Amniotic stem cell (primary cell): ENCODE measurements at places on chromosomes 3 and 15.

DNA sequence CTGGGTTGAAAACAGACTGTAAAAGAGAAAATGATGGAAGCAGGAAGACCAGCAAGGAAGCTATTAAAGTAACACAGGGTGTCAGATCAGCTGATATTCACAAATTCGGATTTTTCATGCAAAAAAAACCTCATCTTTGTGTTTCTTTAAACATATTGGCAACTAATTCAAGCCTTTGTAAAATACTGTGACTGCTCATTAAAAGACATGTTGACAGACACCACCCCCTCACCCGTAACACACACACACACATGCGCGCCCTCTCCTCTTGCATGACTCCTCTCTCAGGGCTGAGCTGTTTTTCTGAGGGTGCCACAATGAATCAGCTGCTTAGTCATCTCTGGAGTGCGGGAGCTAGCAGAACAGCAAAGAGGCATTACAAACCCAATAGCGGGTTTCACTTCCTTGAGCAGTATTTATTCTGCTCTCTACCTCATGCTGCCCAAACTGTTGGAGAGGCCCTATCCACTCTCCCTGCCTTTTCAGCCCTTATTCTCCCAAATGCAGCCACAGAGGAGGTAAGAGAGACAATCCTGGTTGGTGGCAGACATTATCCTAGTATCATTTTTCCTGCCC is 35.8 kb upstream of the CCDC80 start:
- DNase-seq, result peak; percentile 90

GRCh38 chr15:83971992-83972391 is 263.6 kb upstream of the GOLGA6L4 start:
- no peak for DNase-seq

DNA sequence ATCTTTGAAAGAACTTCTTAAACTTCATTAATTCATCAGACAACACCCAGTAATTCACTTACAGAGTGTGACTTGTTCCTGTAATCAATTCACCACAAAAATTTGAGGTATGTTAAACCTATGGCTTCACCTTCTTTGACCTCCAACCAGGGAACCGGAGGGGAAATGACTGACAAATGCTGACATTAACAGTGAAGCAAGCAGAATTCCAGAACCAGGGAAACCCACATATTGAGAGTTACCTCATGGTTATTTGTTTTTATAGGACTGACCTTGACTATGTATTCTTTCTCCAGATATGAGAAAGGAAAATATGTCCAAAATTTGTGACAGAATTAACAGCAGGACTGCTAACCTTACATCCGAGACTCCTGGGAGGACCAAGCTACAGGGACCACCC is 2.7 kb downstream of the P3H2 start:
- DNase-seq, result no peak

DNA sequence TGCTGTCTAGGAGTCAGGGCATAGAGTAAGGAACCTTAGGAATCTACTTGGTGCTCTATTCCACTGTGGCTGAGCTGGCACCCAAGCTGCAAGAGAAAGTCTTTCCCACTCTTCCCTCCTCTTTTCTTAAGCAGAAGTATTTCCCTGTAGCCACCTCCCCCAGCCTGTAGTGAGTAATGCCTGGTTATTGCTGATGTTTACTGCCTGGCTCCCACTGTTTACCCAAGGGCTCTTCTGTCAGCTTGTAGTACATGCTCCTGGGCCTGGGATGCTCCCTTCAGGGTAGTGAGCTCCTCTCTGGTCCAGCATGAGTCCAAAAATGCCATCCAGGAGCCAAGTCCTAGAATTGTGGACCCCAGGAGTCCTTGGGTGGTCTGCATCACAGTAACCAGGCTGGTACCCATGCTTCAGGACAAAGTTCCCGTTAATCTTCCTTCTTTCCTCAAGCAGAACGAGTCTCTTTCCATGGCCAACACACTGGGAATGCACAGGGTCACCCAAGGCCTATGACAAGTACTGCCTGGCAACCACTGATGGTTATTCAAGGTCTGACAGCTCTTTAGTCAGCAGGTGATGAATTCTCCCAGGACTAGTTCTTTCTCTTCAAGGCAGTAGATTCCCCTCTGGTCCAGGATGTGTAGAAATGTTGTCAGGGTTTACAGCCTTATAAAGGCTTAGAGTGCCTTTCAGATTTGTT is 17.6 kb downstream of the GALK2 start:
- no peak for DNase-seq

GRCh38 chr3:99958222-99958912 is 140.7 kb downstream of the CMSS1 start:
- DNase-seq, result no peak

- DNase-seq, result no peak
Measured at GRCh38 chr3:55873523-55874254, 386.6 kb upstream of the WNT5A start.

DNA sequence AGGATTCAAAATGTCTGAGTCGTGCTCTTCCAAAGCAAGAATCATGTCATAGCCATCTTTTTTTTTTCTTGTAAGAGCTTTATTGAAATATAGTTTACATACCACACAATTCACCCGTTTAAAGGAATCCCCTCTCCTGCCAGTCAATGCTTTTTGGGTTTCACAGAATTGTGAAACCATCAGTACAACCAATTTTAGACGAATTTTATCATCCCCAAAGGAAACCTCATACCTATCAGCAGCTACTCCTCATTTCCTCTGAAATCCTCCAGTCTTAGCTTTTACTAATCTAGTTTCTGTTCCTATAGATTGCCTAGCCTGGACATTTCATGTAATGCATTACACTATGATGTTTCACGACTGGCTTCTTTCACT is 39.6 kb downstream of the ADIPOQ start:
- no peak for DNase-seq

- no peak for DNase-seq
Measured at GRCh38 chr3:179852142-179852905, 184.4 kb downstream of the PEX5L start.

GRCh38 chr3:192991356-192991755 is 73.7 kb upstream of the MB21D2 start:
- no peak for DNase-seq

- DNase-seq, result no peak
Measured at GRCh38 chr3:156628836-156629618, 45.4 kb upstream of the TIPARP start.

GRCh38 chr15:82183121-82184031 is 79.2 kb downstream of the EFL1 start:
- DNase-seq, result no peak

- no peak for DNase-seq
Measured at GRCh38 chr3:14506626-14507304, 33.4 kb downstream of the GRIP2 start.

DNA sequence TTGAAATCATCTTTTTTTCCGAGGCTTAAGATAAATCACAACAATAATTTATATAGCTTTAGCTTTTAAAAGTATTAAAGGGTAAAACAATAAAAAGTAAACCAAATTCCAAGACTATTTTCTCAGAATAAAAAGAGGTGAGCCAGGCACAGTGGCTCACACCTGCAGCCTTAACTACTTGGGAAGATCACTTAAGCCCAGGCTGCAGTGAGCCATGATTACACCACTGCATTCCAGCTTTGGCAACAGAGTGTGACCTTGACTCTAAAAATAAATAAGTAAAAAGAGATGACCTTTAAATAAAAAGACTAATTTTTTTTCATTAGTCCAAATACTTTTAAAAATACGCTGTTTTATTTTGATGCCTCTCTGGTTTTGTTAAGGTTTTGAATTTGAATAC is 54.4 kb downstream of the C3orf80 start:
- no peak for DNase-seq

- DNase-seq, result no peak
Measured at GRCh38 chr3:185649414-185649813, 63.3 kb downstream of the SENP2 start.

DNA sequence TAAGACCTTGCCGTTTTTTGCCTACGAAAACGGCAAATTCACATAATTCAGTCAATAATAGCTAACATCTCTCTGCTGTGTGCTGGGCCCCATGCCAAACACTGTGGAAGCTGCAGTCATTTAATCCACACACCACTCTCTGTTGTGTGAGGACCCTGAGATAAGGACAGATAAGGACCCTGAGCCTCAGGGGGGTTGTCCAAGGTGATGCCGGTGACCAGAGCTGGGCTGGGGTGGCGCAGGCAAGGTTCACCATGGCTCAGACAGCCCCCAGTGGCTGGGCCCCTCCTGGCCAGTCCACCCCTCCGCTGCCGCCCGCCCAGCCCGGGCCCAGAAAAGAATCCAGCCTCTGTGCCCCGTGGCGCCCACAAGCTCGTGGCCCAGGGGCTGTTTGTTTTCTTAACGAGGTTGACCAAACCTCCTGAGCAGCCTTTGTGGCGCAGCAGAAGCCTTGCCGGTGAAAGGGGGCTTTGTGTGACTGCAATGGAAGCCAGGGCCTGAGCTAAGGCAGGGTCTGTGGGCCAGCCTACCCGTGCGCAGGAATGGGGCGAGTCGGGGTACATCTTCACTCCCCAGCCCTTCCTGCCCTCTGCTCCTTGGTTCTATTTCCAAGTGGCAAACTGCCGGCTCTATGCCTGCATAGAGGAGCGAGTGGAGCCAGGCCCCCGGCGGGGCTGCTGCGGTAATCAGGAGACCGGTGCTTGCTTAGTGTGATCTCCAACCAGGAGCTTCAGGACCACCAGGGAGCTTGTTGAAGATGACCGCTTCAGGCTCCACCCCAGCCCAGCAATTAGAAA is 4.4 kb upstream of the SNX22 start:
- no peak for DNase-seq

DNA sequence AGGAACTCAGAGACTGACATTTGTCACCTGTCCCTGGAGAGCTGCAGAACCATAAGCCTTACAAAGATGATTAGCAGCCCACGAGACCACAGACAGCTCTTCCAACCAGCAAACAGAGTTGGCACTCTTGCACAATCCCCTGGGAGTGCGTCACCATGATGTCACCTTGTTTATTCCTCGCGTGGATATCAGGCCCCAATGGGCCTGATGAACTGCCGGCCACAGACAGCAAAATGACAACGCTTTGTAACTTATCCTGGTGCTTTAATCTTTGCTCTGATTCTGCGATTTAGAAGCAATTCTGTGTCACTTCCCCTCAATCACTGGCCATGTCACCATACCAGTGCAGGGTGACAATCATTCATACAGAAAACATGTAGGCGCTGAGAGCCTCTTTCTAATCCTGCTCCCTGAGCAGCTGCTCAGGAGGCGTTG is 89.2 kb downstream of the TAMM41 start:
- no peak for DNase-seq

GRCh38 chr15:29039466-29040369 is 153.9 kb downstream of the APBA2 start:
- no peak for DNase-seq

GRCh38 chr3:133211856-133212255 is 173.7 kb downstream of the TMEM108 start:
- DNase-seq, result no peak

- DNase-seq, result no peak
Measured at GRCh38 chr3:183984749-183985729, 32.6 kb downstream of the ABCC5 start.

- DNase-seq, result no peak
Measured at GRCh38 chr3:134354612-134355251, 19.5 kb downstream of the AMOTL2 start.

DNA sequence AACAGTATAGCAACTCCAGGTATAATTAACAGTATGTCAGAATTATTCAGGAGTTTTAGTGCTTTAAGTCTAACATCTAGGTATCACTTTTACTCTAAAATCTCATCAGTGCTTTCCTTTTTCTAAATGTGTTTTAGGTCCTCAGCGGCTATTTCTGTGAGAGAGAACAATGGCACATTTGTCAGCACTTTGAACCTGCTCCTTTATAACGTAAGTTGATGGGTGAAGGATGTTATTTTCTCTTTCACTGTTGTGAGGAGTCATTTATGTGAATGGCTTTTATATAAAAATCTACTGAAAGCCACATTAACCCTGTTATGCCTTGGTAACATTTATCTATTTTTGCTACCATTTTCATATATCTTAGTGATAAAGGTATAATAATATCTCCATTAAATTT is 22.8 kb downstream of the ZPLD1 start:
- DNase-seq, result no peak

- no peak for DNase-seq
Measured at GRCh38 chr3:45993421-45994027, 2.1 kb downstream of the FYCO1 start.

- no peak for DNase-seq
Measured at GRCh38 chr15:59611276-59612260, at the start of gene GCNT3. GCNT3 (plus strand) TSS chr15:59611783; CDS start chr15:59618239, 6,456 bp downstream.

GRCh38 chr3:13716540-13717221 is 163.2 kb downstream of the WNT7A start:
- DNase-seq, result no peak

GRCh38 chr3:106296062-106296461 is 427.2 kb upstream of the CBLB start:
- no peak for DNase-seq

- peak; percentile 74 for DNase-seq
Measured at GRCh38 chr15:99324082-99324620, 72.9 kb downstream of the LRRC28 start.

- DNase-seq, result no peak
Measured at GRCh38 chr3:176274161-176274560, 923.1 kb downstream of the TBL1XR1 start.

GRCh38 chr15:60563539-60564404 is 84.8 kb upstream of the ICE2 start:
- no peak for DNase-seq

- DNase-seq, result no peak
Measured at GRCh38 chr3:157493627-157494550, 9.3 kb downstream of the VEPH1 start.

DNA sequence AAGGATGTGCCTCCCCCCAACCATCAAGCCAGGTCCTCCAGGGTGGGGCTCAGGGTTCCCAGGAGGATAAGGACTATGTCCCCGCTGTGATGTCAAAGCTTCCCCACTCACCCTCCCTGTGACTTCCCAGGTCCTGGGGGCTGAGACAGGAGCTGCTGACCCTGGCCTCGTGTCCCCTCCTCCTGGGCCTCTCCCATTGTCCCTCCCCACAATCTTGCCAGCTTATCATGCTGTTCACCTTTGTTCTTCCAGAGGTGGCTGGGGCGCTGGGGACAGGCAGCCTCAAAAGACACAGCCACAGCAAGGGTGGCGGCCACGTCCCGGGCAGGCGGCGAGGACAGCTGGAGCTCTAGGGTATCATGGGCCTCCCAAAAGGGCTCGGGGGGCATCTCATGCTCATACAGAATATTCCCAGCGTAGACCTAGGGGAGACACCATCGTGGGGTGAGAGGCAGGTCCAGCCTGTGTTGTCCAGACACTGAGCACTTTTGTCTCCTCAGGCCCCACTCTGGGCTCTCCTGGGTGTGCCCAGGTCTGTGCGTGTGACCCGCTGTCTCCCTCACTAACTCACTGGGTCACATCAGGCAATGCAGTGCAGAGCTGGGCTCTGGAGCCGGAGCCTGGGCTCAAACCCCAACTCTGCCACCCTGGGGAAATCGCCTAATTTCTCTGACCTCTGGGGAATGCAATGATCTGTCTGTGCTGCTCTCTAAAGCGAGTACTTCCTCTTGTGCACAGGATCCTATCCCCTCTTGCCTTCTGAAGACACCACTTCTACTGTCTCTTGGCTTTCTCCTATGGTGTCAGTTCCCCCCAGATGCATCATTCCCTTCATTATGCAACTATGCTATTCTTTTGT is 30.0 kb downstream of the SNX33 start:
- no peak for DNase-seq

- peak; percentile 27 for DNase-seq
Measured at GRCh38 chr15:82045179-82045891, 483 bp downstream of the MEX3B start.
